ENCODE measurements at places on chromosomes 2 and 18.

DNA sequence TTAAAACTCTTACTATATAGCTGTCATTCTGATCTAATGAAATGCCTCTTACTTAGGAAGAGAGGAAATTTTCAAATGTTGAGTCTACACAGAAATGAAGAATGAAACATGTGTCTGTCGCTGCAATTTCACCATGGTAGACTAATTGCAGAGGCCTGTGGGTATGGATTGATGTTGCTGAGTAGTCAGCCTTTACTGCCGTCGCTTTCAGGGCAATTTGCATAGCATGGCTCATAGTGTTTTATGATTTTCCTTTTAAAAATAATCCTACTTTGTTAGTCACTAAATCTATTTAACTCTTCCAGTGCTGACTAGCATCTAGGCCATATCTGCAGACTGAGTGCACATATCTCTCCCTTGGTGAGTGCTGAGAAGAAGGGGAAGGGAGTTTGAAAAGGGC, 819.2 kb downstream of the SATB2 start:
- H3K27ac ChIP-seq = no peak overlapping the region
- H3K27me3 ChIP-seq = no peaks in the 10 kb centered on the region
- no peaks in the 10 kb centered on the region for H3K4me1 ChIP-seq

DNA sequence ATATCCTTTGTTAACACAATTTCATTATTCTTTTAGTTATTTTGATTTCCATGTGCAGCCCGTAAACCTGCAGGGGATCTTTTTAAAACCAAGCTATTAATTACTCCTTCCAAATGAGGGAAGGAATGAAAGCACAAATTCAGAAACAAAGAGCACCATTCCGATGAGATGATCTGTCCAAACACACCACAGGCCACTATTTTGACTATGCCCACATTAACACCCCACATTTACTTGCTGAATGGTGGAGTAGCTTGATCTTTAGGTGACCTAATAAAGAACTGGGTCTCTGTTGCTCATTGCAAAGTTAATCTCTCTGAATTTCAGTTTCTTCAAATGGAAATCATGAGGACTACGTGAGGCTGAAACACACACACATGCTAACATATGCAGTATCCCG, 218.0 kb downstream of the IRS1 start:
- H3K27me3 ChIP-seq = no peaks in the 10 kb centered on the region
- no peak overlapping the region for H3K27ac ChIP-seq
- no peaks in the 10 kb centered on the region for H3K4me1 ChIP-seq
- H3K4me3 ChIP-seq = no peak overlapping the region

DNA sequence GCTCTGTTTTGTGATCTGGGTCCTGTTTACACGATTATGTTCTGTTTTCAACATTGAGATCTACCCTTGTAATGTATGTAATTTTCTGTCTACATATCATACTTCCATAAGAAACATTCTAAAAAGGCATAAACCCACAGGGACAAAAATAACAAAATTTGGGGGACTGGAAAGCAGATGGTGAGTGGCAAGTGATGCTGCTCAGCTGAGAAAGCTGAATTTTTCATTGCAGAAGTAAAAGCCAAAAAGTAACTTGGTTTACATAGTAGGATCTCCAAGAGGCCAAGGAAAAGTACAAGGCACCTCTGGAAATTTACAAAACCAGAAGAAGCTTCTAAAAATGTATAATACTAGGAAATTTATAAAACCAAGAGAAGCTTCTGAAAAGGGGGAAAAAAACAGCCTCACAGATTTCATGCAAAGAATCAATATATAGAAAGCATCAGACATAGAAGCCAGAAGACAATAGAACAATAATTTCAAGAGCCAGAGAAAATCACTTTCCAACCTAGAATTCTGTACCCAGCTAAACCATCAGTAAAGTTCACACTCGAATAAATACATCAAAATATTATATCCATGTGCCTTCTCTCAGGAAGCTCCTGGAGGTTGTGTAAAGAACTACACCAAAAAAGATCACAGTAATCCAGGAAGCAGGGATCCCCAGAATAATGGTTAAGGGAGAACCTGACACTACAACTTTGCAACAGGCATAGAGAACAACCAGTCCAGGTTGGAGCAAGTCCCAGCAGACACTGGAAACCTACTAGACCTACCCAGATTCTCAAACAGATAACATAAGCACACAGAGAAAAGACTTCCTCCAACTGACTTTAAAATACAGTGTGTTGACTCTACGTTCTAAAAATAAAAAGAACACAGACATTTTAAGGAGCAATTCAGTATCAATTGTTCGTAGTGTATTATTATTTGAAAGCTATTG, 401.7 kb upstream of the HS6ST1 start:
- no peak for DNase-seq
- H3K4me3 ChIP-seq = no peak overlapping the region
- H3K4me1 ChIP-seq = no peaks in the 10 kb centered on the region
- H3K36me3 ChIP-seq = no peaks in the 10 kb centered on the region
- no peak overlapping the region for H3K27ac ChIP-seq

GRCh38 chr2:196328088-196328680, 156.8 kb upstream of the STK17B start:
- H3K4me1 ChIP-seq = no peaks in the 10 kb centered on the region
- no peak overlapping the region for H3K27ac ChIP-seq
- H3K36me3 ChIP-seq = no peaks in the 10 kb centered on the region
- no peak for DNase-seq
- H3K27me3 ChIP-seq = no peaks in the 10 kb centered on the region

- H3K4me1 ChIP-seq = no peaks in the 10 kb centered on the region
- H3K27me3 ChIP-seq = no peaks in the 10 kb centered on the region
- no peak overlapping the region for H3K4me3 ChIP-seq
- DNase-seq = no peak
These were observed 442 bp downstream of the SERPINB5 start for GRCh38 chr18:63477200-63477599.

DNA sequence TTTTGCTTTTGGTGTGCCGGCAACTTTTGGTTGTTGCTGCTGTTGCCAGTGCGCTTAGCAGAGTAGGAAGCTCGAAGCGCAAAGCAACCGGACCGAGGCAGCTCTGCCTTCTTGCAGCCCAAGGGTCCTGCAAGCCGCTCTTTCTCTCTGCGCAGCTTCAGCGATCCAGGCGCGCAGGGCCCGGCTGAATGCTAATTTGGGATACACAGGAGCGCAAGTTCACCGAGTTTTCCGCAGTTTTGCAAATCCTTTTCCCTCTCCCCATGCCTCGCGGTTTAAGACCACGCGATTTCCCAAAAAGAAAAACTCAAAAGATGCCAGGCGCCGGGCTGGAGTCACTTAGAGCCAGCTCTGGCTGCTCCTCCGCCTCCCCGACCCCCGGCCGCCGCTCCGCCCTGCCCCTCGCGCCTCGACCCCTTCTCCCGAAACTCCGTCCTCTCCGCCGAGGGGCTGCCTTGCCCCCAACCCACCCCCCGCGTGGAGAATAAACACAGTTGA, 13.5 kb upstream of the SIX3 start:
- H3K4me1 ChIP-seq = peaks cover 8% of the 10 kb centered on the region
- H3K36me3 ChIP-seq = no peaks in the 10 kb centered on the region
- H3K27me3 ChIP-seq = peaks cover 34% of the 10 kb centered on the region
- H3K4me3 ChIP-seq = no peak overlapping the region

DNA sequence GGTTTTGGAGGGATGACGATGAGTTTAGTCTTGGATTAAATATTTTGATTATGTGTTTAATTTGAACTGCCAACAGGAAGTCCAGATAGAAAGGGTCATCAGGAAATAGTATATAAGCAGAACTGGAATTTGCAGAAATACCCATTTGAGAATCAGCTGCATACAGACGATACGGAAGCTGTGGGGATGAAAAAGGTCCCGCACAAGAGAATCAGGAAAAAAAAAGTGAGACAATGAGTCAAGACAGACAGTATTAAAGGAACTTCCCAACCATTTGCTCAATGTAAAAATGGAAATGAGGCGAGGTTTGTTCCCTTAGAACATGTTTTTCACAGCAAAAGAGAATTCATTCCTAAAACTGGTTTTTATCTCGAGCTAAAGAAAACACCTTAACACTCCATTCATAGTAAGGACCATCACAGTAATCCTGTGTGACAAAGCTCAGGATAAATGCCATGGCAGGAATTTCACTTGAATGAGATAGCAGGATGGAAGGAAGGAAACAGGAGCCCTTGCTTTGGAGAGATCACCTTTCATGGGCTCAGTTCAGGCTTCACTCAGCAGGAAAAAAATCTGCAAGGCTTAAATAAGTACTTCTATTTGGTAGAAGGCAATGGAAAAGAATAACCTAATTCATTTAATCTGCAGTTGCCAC, 29.3 kb downstream of the BCL2 start:
- DNase-seq = no peak
- H3K36me3 ChIP-seq = peaks cover 6% of the 10 kb centered on the region
- peak overlapping the region; percentile 15 for H3K4me3 ChIP-seq
- H3K4me1 ChIP-seq = peaks cover 90% of the 10 kb centered on the region

DNA sequence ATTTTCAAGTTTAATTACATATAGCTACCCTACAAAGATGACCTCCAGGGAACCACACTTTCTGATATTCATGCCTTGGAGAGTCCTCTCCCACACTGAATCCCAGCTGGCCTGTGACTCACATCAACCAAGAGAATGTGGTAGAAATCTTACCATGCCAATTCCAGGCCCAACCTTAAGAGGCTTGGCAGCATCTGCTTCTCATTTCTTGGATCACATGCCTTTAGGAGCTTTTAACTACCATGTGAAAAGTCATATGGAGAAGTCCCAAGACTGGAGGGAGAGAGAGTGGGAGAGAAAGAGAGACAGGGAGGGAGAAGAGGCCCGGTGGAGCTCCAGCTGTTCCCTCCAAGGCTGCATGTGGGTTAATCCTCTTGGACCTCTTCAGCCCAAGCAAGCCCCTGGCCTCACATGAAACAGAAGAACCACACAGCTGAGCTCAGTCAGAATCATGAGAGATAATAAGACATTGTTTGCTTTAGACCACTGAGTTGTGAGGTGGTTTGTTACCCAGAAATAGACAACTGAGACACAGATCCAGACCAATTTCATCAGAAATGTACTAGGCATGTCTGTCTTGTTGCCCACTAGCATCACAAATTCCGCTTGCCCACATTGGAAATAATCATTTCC, 190.7 kb downstream of the MTCL1 start:
- no peaks in the 10 kb centered on the region for H3K36me3 ChIP-seq
- no peak overlapping the region for H3K4me3 ChIP-seq
- no peaks in the 10 kb centered on the region for H3K27me3 ChIP-seq
- no peak for DNase-seq
- no peaks in the 10 kb centered on the region for H3K4me1 ChIP-seq

DNA sequence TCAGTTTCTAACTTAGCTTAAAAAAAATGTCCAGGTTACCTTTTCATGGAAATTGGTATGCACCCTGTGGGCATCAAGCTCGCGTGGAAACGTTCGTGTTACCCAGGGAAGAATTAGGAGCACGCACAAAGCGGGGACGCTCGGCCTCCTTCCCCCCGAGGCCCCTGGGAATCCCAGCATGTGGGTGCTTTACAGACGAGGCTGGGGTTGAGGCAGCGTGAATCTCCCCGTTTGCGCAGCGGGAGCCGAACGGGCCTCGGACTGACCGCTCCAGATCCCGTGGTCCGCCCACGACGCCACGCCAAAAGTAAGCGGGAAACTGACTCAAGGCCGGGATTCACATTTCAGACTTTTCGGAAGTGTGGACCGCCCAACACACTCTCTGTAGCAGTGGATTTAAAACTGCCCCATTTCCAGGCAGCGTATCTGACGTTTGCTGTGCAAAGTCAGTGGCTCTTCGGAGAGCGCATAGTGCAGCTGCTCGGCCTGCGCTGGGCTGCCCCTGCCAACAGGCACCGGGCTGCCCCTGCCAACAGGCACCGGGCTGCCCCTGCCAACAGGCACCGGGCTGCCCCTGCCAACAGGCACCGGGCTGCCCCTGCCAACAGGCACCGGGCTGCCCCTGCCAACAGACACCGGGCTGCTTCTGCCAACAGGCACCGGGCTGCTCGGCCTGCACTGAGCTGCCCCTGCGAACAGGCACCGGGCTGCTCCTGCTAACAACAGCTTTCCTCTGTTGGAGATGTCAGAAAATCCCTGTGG, 49.7 kb downstream of the SH3YL1 start:
- no peak overlapping the region for H3K27ac ChIP-seq
- H3K4me3 ChIP-seq = no peak overlapping the region
- H3K27me3 ChIP-seq = no peaks in the 10 kb centered on the region
- DNase-seq = no peak

GRCh38 chr2:33476131-33476792, at the start of gene RASGRP3:
Gene RASGRP3, plus strand, starts transcription at chr2:33476649. Its CDS starts 38,488 bp downstream, at chr2:33515137.
- DNase-seq = no peak
- peak within 1 kb of the TSS; percentile 91 for H3K4me3 ChIP-seq
- peaks cover 25% of the 10 kb centered on the region for H3K4me1 ChIP-seq
- no peaks in the 10 kb centered on the region for H3K36me3 ChIP-seq

DNA sequence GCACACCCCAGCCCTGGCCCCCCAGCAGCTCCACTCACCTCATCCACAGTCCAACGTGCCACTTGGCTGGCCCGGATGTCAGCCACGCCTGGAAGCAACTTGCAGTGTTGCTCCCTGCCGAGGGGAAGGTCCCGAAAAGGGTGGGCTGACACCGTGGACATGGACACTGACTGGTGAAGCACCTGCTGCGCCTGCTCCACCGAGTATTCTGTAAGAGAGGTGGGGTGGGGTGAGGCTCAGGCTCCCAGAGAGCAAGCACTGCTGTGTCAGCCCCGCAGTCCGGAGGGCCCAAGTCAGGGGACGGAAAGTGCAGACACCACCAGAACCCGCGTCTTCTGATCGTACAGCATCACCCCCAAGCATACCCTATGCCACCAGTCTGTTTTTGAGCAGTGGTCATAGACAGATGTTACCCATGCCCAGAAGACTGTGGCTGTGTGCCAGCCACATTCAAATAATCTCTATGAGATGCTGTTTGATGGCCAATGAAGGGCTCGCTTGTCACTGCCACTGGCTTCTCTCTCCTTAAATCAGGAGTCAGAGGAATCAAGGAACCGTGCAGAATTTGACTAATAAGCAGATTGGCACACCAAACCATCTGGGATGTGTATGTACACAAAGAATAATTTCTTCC, 74.2 kb upstream of the TMEM200C start:
- no peaks in the 10 kb centered on the region for H3K36me3 ChIP-seq
- no peaks in the 10 kb centered on the region for H3K4me1 ChIP-seq
- H3K4me3 ChIP-seq = no peak overlapping the region
- DNase-seq = no peak

GRCh38 chr18:33536904-33537303, 41.1 kb upstream of the ASXL3 start:
- no peak overlapping the region for H3K4me3 ChIP-seq
- H3K27ac ChIP-seq = no peak overlapping the region
- DNase-seq = no peak
- H3K4me1 ChIP-seq = no peaks in the 10 kb centered on the region
- H3K27me3 ChIP-seq = no peaks in the 10 kb centered on the region
- H3K36me3 ChIP-seq = no peaks in the 10 kb centered on the region

GRCh38 chr2:168233726-168234406, 13.5 kb downstream of the STK39 start:
- H3K27me3 ChIP-seq = no peaks in the 10 kb centered on the region
- no peak overlapping the region for H3K27ac ChIP-seq
- no peak overlapping the region for H3K4me3 ChIP-seq
- H3K4me1 ChIP-seq = peaks cover 33% of the 10 kb centered on the region
- DNase-seq = no peak
- H3K36me3 ChIP-seq = no peaks in the 10 kb centered on the region

GRCh38 chr2:85858841-85859240, 29.9 kb downstream of the ST3GAL5 start:
- H3K4me3 ChIP-seq = no peak overlapping the region
- H3K27me3 ChIP-seq = no peaks in the 10 kb centered on the region
- peaks cover 55% of the 10 kb centered on the region for H3K4me1 ChIP-seq
- H3K36me3 ChIP-seq = peaks cover 3% of the 10 kb centered on the region
- H3K27ac ChIP-seq = no peak overlapping the region

All from CD4-positive, alpha-beta memory T cell (primary cell).